Transverse colon (tissue), 4 donors: ENCODE measurements at places on chromosomes 5 and 9.

- no peak for DNase-seq
Observed at GRCh38 chr5:136141561-136141960, 8.9 kb downstream of the SMAD5 start.

- no peak for DNase-seq
Observed at GRCh38 chr9:101270302-101270701, 114.5 kb downstream of the BAAT start.

GRCh38 chr9:128144239-128145181, 4.7 kb upstream of the LCN2 start:
- no peak for DNase-seq

DNA sequence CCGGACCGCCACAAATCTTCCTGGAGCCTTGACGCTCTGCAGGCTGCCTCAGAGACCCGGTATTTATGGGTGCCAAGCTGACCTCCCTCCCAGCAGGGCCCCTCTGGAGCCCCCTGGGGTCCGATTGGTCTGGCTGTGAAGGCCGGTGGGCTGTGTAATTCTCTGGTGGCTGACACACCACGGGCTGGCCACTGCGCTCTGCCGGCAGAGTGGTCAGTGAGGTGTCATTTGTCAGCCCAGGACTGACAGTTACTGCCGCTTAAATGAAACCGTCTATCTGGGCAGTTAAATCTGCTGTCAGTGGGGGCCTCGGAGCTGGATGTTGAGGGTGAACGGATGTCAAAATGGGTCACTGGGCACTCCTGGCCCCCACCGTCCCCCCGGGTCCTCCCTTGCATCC, 10.7 kb downstream of the NR5A1 start:
- DNase-seq: no peak

DNA sequence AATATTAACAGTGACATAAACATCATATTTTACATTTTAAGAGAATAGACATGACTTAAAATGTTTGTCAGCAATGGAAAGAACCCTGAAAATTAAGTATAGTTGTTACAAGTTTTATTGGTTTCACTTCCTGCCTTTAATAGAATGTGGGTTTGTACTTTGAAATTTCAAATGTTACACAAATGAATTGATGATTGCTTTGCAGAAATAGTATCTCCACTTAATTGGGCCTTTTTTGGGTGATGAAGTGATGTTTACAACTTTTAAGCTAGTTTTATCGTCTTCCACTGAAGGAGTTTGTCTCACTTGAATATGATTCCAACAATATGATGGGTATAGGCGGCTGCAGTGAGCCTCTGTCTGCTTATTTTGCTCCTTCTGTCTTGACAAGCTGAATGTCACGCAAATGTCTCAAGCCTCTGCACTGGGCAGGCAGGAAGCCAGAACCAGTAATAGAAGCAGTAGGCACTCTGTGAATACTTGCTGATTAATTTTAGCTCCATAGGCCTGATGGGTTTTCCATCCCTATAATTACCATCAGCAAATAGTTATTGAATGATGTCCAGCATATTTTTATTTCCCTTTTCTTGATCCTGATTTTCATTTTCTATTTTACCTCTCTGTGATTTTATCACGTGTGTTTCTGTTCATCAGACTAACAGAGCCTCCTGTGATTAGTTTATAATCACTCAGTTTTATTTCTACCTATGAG, 10.6 kb upstream of the NR3C1 start:
- DNase-seq: no peak

DNA sequence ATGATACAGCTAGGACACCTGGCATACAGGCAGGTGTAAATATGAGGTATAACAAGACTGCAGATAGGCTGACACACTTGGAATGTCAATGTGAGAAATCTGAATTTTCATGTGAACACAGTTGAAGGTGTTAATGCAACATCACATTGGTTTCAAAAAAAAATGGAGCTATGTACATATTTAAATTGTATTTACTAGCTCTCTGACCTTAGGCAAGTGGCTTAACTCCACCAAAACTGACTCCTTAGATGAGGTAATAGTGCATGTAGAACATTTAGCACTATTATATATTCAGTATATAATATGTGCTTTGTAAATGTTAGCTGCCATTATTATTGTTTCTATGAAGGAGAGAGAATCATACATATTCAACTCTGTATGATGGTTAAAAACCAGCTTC, 48.0 kb downstream of the HTR4 start:
- no peak for DNase-seq

DNA sequence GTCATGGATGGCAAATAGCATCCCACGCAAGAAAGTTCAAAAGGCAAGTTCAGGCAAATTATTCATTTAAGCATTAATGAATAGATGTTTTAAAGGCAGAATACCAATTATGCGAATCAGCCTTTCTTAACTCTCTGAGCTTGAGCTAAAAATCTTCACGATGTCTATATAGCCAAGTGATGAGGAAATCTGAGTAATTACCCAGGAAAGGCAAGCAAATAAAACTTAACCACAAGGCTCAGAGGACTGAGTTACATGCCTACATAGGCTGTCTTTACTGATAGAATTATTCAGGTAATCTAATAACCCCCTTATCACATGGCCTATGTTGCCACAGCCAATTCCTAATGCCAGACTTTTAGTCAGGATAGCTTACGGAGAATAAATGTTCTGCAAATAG, 120.8 kb upstream of the MTAP start:
- no peak for DNase-seq

DNA sequence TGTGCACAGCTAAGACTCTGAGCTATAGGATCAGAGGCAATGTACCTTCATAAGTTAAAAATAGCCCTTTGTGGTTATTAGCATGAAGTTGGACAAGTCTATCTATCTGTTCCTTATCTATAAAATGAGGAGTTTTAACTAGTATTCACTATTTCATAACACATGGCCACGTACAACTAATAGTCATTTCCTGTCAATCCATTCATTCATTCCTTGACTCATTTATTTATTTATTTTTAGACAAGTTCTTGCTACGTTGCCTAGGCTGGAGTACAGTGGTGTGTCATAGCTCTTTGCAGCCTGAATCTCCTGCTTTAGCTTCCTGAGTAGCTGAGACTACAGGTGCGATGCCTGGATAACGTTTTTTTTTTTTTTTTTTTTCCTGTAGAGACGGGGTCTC, 92.1 kb downstream of the NR3C1 start:
- no peak for DNase-seq

GRCh38 chr9:82716821-82717220, 346.1 kb downstream of the RASEF start:
- DNase-seq: no peak

DNA sequence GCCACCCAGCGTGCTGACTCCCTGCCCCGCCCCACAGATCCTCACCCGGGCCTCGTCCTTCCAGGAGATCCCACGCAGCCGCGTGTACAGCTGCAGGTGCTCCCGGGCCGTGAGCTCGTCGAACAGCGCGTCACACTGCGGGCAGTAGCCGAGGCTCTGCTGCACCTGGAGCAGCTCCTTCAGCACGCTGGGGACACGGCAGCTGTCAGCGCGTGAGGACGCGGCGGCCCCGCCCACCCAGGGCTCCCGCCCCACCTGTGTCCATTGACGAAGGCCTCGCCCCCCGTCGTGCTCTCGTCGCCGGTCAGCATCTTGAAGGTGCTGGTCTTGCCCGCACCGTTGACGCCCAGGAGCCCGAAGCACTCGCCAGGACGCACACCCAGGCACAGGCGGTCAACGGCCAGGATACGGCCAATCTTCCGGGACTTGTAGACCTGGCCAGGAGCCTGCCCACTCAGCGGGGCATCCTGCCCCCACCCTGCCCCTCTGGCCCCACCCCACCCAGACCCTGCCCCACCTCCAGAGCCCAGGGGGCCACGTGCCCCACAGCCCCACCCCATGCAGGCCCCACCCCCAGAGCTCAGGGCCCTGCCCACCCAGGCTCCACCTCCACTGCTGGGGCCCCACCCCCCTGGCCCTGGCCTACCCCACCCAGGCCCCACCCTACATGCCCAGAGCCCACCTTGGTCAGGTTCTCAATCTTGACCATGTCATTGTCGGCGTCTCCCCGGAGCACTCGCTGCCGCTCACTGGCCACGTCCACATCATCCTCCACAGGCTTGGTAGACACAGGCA, 13.8 kb upstream of the CLIC3 start:
- no peak for DNase-seq

DNA sequence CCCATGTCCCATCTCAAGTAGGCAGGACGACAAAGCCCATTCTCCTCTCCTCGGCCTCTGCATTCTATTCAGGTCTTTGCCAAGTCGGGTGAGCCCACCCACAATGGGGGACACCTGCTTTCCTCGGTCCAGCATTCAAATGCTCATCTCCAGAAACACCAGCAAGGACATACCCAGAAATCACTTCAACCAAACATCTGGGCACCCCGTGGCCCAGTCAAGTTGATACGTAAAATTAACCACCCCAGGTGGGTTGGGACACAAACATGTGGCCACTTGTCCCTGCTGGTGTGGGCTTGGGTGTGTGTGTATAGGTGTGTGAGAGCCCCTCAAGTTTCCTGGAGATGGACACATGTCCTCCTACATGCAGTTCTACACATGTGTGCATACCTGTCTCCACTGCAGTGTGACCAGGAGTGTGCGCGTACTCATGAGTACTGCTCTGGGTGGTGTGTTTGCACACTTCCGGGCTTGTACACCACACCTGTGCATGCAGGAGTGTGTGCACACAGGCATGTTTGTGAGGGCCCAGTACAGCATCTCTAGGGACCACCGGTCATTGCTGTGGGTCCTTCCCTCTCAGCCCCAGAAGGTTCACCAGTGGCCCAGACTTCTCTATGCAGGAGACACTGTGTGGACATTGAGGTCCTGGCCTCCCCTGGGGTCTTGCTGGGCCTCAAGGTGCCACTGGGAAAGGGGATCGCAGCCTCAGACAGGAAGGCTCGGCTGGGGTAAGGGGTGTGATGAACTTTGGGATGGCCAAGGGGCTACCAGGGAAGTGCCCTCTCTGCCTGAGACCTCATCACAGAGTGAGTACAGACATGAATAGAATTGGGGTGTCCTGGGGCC, 35.4 kb upstream of the RXRA start:
- DNase-seq: no peak

- no peak for DNase-seq
Observed at GRCh38 chr9:90555351-90556057, 87.1 kb downstream of the DIRAS2 start.

GRCh38 chr9:74275872-74276508, 221.1 kb upstream of the RORB start:
- no peak for DNase-seq

GRCh38 chr9:97906236-97906831, 16.0 kb downstream of the TRMO start:
- DNase-seq: no peak

GRCh38 chr5:175796536-175797499, 74.6 kb upstream of the CPLX2 start:
- DNase-seq: peak; percentile 60

- DNase-seq: no peak
Observed at GRCh38 chr5:133470841-133471240, 141.5 kb downstream of the FSTL4 start.
